ENCODE measurements at places on chromosomes 16 and 17.

- no peak for DNase-seq
Measured at GRCh38 chr17:34201767-34202166, 53.3 kb upstream of the CCL2 start.

GRCh38 chr17:28276011-28276410, 43.0 kb upstream of the TMEM97 start:
- no peak for DNase-seq

DNA sequence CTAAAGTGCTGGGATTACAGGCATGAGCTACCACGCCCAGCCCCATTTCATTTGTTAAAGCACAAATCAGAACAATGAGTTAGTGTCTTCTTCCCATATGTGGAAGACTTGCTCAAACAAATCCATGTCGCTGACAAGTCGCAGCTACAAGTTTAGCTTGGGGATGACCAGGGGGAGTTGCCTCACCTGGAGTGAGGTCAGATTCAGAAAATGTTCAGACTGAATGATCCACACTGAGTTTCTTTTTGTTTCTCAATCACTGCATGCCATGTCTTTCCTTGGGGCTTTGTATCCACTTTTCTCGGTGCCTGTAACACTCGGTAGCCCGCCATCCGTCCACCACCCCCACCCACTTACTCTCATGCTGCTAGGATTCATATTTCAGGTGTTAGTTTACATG, 437.3 kb upstream of the DYNLRB2 start:
- DNase-seq: no peak

DNA sequence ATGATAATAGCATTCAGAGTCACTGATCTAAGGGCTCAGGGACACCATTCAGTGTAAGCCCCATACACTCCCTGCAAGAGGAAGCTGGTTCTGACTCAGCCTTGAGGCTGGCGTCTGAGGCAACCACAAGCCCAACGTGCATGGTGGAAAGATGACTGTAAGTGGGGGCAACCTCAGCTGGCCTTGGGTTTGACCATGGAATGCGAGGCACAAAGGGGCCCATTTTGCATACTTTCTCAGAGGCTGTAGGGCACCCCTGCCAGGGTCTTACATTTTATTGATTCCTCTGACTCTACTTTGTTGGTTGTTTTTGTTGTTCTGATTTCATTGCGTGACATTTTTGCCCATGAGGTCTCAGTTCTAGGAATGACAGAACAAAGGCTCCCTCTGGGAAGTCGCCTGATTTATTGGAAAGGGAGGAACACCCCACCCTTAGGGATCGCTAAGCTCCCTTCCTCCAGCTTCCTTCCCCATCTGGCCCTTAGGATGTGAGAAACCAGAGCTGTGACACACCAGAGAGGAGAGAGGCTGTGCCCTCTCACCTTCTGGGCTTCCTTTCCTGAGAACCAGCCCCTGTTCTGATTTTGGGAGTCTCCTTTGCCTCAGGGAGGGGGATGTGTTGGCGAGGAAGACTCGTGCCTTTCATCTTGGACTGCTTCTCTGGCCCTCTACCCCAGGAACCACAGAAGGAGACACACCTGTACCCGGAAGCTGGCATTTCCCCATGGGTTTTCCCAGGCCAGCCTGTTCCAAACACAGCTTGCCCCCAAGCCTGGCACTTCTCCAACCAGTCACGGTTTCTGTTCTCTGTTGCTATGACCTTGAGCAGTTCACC, 5.6 kb upstream of the CIITA start:
- no peak for DNase-seq

GRCh38 chr16:3458278-3458851, 14.9 kb downstream of the NAA60 start:
- peak; percentile 66 for DNase-seq

DNA sequence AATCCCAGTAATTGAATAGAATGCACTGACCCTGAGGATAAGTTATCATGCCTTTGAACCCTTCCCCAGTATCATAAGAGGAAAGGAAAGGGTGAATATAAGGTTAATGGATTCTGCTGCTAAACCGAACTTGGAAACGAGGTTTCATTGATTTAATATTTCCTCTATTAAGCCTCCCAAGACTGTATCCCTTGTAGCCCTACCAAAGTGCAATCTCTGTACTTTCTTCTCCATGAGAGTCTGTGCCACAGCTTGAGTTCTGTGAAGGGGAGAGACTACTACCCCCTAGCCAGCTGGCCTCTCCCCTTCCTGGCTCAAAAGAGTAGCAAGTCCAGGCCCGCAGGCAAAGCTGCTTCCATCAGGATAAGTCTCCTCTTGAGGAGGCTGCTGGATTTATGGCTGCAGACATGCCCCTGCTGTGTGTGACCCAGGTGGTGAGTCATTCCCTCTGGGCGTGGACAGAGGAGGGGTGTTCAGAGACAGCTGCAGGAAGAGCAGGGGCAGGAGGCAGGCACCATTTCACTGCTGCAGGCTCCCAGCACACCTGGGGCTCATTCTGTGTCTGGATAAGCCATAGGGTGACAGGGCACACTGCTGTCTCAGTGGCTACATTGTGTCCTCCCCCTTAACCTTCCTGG, 58.4 kb downstream of the TOM1L2 start:
- DNase-seq: peak; percentile 80

DNA sequence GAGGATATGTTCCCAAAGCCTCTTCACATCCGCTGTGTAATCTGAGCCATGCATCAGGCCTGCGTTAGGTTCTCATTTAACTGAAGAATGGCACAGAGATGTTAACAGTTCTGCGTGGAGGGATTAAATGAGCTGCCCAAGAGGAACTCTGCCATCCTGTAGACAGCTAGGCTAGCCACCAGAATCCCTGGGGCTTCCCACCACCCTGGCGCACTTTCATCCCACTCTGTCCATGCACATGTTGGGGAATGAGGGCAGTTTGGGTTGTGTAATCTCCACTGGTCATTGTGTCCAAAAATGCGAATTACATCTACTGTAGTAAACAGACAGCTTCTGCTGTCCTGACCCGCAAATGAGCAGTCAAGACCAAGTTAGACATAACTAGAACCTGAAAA, 1.0 kb upstream of the GLG1 start:
- DNase-seq: no peak

DNA sequence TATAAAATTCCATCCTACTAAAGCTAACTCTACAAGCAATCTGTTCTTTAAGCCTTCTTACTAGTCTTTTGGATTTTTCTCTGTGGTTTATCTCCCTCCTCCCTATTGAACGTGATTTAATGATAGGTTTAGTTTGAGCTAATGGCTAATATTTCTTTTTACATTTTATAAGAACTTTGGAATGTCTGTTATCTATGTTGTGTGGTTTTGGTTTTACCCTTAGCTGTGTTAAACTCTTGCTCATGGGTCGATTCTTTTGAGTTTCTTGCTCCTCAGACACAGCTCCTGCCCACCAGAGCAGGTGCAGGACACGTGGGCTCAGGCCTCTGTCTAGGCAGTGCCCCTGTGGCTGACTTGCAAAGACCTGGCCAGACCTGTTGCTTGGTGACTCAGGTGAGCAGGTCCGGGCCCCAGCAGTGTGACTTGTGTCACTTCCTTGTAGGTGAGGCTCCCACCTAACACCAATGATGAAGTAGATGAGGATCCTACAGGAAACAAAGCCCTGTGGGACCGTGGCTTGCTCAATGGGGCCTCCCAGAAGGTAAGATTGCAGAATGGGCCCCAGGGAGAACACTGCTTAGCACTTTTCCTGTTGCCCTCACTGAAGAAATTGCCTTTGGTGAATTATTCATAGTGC, 45.1 kb downstream of the SF3B3 start:
- DNase-seq: no peak

- no peak for DNase-seq
Measured at GRCh38 chr16:70712942-70713341, 27.1 kb upstream of the MTSS2 start.

GRCh38 chr17:46822388-46822921, 4.0 kb upstream of the WNT3 start:
- DNase-seq: no peak

DNA sequence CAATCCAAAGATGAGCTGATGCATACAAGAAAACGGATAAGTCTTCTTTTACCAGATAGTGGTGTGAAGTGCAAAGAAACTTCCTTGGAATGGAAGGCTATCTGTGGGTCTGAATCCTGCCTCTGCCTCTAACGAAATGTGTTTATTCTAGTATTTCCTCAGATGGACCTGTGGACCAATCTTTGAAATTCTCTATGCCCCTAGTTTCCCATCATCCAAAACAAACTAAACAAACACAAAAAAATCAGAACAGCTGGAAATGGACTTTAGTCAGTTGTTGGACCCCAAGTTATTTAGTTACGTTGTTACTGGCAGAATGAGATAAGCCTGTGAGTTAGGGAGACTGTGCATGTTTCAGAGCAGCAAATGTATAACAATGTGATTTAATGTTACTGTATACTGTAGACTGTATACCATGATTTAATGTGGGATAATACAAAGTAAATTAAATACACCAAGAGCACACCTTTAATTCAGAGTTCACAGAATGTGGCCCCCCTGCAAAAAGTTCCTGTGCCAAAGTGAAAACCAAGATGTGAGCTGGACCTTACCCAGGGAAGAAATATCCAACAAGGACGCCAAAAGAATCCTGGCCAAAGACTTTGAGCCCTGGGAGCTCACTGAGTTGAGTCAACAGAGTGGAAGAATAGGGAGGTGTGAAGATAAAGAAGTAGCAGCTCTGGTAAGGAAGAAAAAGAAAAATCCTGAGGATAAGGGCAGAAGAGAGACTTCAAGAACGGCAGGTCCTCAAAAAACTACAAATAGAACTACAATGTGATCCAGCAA, 255.2 kb downstream of the CNTNAP4 start:
- DNase-seq: no peak

- DNase-seq: peak; percentile 59
Measured at GRCh38 chr16:23403547-23403946, 49.4 kb downstream of the COG7 start.

- peak; percentile 69 for DNase-seq
Measured at GRCh38 chr16:8721336-8722024, 47.1 kb downstream of the ABAT start.

GRCh38 chr17:39738568-39738901, 797 bp downstream of the GRB7 start:
- DNase-seq: peak; percentile 59

- no peak for DNase-seq
Measured at GRCh38 chr16:83023640-83024039, 396.9 kb downstream of the CDH13 start.

DNA sequence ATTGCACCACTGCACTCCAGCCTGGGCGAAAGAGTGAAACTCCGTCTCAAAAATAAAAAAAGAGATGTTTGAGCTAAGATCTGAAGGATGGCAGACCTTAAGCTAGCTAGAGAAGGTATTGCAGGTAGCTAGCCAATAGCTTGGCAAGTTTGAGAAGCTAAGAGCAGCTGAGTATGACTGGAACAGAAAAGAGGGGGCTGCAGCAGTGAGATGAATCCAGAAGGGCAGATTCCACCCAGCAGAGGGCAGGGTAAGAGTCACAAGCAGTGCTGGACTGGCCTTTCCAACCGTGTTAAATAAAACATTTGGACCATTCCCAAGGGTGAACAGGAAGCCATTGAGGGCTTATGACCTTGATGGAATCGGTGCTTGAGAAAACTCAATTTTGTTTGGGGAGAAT, 5.7 kb upstream of the PHAF1 start:
- DNase-seq: peak; percentile 51

DNA sequence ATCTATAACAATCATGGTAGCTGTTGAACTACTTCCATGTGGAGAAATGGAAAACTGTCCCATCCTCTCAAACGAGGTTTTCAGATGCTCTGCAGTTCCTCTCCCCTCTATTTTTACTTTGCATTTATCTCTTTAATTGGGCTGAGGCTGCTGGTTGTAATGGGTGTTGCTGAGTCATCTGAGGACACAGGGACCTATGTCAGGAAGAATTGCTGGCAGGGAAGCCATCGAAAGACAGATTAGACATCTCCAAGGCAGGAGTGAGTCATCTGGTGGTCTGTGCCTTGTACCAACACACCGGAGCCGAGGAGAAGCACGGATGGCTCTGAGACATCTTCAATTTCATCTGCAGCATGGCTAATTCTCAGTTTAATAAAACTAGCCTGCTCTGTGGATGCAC, 394.5 kb downstream of the GRIN2A start:
- no peak for DNase-seq

Data from eye (tissue), 1 donor.